ENCODE measurements at places on chromosomes 7 and 10.
A peak's percentile ranks its signal among the peaks of the same experiment; 100 is the strongest.

DNA sequence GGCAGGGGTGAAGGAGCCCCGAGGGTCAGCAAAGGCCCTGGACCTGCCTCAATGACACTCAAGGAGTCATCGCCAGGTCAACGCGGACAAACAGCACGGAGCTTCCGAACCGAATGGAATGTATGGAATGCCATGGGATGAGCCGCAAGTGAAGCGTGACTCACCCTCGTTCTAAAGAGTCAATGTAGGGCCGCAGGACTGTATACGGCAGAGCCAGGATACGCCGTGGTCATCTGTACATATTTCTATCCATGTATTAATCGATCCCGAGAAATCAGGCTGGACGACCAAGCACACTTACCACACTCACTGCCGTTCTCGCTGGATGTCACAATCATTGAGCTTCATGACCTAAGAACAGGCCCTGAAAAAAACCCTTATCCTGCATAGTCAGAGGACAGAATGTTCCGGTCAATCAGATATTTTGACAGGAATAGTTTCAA is 4.3 kb downstream of the SNX8 start:
- no peak for DNase-seq

GRCh38 chr7:130232209-130232608 is 24.5 kb downstream of the SSMEM1 start:
- no peak for DNase-seq

DNA sequence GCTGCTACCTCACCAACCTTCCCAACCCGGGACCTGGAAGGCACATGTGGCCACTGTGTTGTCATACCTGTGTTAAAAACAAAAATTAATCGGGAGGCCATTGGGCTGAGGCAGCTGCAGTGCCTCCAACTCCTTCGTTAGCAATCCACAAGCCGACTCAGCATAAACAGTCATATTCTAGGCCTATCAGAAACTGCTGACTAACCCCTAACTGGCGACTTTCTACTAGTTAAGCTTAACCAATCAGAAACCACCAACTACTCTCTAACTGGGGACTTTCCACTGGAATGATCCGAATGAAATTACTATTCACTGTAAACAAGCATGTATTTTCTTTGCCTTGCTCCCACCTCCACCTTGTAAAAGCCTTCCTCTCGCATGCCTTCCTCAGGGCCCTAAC is 14.1 kb upstream of the TMEM72 start:
- DNase-seq, result no peak

- peak; percentile 47 for DNase-seq
Observed at GRCh38 chr7:12323415-12323814, 80.2 kb downstream of the VWDE start.

DNA sequence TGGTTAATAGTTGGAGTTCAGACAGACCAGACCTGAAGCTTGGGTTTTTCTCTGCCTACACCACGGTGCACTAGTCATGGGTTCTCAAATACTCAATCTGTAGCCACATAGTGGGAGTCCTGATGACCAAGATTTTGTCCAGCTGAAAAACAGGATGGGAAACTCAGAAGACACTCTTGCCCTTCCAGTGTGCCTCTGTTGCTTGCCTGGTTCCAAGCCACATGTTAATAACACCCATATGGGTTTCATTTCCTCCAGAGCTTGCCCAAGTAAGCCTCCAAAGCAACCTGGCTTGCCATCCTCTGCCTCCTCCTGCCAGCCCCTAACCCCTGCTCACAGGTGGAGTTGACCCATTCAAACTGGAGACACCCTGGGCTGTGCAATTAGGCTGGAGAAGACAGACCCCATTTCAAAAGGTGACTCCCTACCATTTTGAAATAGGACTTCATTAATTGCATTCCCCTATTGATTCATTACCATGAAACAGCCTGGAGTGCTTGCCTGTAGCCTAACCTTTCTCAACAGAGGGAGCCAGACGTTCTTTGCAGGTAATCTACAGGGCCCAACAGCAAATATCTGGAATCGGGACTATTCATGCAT is 108.0 kb upstream of the HABP2 start:
- DNase-seq, result no peak

- DNase-seq, result no peak
Observed at GRCh38 chr7:138556771-138557484, 96.9 kb downstream of the TRIM24 start.
